T-helper 2 cell (primary cell): ENCODE measurements at places on chromosomes 7 and 10.
A peak's percentile ranks its signal among the peaks of the same experiment; 100 is the strongest.

- no peak for DNase-seq
Observed at GRCh38 chr10:47178537-47179290, 121.3 kb upstream of the GDF10 start.

- DNase-seq: no peak
Observed at GRCh38 chr10:101968940-101969321, 87.0 kb downstream of the ARMH3 start.

- no peak for DNase-seq
Observed at GRCh38 chr10:43959364-43960134, 310.9 kb upstream of the ZNF32 start.

DNA sequence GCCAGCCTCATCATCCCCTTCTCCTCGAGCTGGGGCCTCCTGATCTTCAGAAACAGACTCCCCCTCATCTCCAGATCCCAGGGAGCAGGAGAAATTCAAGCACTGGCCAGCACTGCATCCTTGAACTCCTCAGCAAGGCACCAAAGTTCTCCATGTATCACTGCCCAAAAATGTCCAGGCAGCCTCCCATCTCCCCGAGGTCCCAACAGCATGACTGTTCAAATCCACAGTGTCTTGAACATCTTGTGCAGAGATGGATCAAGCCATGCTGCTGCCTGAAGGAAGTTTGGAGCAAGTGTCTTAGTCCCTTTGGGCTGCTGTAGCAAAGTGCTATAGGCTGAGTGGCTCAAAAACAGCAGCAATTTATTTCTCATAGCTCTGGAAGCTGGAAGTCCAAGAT is 115.5 kb upstream of the GALNT17 start:
- no peak for DNase-seq

DNA sequence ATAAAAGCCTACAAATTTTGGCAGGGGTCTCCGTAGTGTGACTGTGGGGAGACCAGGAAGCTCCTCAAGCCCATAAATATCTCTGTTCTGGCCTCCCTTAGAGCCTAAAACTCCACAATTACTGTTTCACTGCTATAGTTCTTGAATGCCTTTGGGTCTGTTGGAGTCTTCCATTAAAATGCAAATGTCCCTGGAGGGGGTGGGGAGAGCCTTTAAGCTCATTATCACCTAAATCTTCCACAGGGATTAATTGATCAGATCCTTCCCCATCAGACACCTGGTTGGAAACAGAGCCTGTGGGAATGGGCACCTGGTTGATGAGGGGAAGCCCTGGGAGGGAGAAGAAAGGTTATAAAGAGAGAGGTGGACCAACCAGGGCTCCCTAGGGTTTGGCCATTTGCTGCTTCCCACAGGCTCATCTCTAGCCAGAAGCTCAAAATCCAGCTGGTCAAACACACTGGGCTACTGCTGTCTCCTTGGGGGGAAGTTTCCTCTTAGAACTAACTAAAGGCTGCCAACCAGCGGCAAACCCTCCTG is 718.2 kb downstream of the LRMDA start:
- no peak for DNase-seq

DNA sequence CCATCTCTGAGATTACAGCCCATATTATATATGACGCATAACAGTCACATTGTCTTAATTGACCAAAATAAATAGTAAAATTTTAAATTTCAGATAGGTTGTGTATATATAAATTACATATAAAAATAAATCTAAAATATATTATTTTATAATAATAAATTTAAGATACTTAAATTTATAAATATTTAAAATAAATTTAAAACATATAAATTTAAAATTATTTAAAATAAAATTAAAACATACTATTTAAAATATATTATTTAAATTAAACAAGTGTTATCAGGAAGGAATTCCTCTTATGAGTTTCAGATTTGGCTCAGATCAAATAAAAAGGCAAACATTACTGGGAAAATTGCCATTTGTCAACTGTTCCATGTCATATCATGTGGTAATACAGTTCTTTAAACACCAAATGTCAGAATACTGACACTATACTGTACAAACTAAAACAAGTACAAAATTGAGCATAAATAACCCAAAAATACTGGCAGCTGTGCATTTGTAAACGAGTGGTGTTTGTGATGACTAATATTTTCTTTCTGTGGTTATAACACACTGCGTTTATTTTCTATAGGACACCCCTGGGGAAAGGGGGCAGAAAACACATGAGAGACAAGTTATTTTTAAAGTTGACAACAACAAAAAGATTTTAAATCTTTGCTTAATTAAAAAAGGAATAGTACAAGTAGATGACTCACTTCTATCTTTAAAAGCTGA is 71.3 kb upstream of the DGKB start:
- DNase-seq: no peak

- no peak for DNase-seq
Observed at GRCh38 chr7:146956321-146956720, 839.7 kb downstream of the CNTNAP2 start.

GRCh38 chr10:87817609-87818504 is at the start of gene ATAD1:
ATAD1 (minus strand) TSS chr10:87818226; CDS start chr10:87814599, 3,627 bp downstream.
- peak; percentile 80 for DNase-seq

DNA sequence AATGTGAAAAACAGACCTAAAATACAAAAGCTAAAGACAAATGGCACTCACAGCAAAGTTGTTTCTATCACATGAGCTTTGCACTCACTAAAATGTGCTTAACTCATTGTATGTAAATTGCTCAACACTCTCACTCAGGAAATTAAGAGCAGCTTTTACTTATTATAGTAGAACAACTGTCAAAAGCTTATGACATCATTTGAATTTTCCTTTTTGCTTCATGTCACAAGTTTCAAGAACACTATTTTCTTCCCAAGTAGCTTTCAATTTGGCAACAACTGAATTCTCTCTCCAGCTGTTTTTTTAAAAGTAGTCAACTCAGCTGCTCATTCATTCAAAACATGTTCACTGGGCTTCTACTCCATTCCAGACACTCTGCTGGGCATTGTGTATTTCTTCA is 46.9 kb downstream of the ATE1 start:
- DNase-seq: no peak

GRCh38 chr7:30553141-30553540 is 41.5 kb upstream of the GARS1 start:
- DNase-seq: no peak

DNA sequence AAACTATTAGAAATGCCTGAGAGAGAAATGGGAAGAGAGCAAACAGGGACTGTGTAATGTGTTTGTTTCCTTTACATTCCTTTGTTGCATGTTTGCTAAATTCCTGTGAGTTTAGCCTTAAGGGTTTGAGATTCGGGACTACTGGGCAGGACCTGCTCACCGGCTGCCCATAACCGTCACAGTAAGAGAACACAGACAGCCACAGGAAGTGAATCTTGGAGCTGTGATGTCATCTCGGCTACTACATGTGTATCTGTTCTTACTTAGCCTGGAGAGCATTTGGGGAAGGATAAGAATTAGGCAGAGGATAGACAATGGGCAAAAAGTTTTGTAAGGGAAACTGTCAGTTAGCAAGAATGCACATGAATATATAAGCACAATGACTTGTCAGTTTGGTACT is 485.1 kb upstream of the KLF6 start:
- no peak for DNase-seq

GRCh38 chr10:124474514-124475070 is 13.0 kb downstream of the LHPP start:
- DNase-seq: no peak

GRCh38 chr7:100827330-100828226 is at the start of gene EPHB4:
EPHB4 (minus strand) TSS chr7:100827523; CDS start chr7:100827030, 493 bp downstream.
- DNase-seq: no peak

DNA sequence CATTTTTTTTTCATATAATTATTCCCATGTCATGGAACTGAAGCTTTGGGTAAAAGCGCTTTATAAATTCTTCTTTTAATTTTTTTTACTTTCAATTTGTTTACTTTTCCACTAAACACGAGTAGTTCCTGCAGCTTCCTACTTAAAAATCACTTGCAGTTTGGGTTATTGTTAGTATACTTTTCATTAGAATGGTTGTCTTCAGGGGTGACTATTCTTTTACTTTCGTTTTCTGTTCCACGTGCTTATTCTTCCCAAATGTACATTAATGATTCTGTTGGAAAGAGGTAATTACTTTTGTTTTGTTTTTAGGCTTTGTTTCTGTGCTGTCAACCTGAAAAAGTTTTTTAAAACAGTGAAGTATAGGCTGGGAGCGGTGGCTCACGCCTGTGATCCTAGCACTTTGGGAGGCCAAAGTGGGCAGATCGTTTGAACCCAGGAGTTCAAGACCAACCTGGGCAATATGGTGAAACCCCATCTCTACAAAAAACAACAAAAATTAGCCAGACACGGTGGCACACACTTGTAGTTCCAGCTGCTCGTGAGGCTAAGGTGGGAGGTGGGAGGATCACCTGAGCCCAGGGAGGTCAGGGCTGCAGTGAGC is 5.2 kb upstream of the CFAP69 start:
- DNase-seq: no peak

- DNase-seq: no peak
Observed at GRCh38 chr10:81969136-81969535, 94.1 kb downstream of the NRG3 start.

DNA sequence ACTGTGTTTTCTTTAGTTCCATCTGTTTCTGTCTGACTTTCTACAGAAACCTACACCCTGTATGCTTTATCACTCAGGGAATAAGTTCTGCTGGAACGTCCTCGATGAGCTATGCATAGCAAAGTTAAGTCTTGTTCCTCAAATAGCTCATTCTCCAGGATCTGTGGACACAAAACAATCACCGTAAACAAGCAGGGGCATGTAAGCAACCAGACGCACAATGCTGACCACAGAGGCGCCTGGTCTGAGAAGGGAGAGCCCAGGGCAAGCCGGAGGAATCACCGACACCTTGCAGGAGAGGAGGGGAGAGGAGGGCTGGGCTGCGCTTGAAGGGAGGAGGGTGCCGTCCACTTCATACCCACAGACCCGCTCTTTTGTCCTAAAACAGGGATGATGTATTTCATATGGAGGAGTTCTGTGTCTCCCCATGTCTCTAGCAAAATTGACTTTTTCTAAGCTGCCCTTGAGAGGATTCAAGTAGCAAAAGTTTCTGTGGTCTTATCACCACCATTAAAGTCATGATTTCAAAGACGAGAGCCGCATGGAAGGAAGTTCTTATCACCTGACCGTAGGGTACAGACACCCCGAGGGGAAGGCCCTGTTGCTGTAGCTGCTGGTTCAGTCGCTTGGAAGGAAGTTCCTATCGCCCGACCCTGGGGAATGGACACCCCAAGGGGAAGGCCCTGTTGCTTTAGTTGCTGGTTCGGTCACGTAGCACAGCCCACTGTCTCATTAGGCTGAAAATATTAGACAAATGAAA is 14.3 kb downstream of the CALML3 start:
- no peak for DNase-seq

- no peak for DNase-seq
Observed at GRCh38 chr10:815338-816090, 116.0 kb downstream of the LARP4B start.

GRCh38 chr10:132776821-132777220 is 9.1 kb downstream of the NKX6-2 start:
- DNase-seq: no peak

DNA sequence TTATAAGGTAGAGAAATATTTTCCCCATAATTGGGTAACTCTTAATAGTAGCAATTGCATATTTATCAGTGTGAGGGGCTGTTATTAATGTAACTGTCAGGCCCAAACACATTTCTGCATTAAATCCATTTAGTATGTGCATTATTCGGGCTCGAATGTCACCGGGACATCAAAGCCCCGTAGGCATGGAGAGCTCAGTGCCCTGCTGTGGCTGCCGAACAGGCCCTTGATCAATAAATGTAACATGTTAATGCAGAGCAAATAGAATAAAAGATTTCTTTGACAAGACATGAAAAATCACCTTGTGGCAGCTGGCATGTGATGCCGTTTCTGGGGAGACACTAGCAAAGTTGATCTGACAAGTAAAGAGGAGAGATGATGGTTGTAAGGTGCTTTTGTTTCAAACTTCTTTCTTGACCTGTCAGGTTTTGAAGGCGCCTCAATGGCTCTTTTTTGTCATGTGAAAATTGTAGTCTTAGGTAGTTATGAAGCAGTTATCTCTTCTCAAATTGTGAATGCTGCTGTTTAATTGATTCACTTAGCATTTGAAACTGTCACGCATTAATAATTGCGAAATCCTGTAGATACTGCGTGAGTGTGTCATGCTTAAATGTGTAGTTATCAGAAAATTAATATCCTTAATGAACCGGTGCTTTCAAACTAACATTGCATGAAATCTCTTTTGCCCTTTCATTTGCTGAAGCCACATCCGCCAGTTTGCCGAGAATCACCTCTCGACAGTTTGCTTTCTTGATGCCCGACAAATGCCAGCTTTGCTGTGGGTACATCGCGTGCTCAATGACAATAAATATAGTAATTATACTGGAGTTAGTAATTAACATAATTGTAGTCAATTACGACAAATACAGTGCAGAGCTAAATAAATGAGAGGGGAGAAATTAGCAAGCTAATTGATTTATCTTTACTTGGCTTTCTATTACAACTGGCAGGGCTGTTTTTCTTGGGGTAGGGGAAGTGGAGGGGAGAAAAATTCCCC is 19.5 kb downstream of the LRMDA start:
- DNase-seq: no peak

GRCh38 chr7:21443149-21443841 is 15.4 kb downstream of the SP4 start:
- DNase-seq: no peak

DNA sequence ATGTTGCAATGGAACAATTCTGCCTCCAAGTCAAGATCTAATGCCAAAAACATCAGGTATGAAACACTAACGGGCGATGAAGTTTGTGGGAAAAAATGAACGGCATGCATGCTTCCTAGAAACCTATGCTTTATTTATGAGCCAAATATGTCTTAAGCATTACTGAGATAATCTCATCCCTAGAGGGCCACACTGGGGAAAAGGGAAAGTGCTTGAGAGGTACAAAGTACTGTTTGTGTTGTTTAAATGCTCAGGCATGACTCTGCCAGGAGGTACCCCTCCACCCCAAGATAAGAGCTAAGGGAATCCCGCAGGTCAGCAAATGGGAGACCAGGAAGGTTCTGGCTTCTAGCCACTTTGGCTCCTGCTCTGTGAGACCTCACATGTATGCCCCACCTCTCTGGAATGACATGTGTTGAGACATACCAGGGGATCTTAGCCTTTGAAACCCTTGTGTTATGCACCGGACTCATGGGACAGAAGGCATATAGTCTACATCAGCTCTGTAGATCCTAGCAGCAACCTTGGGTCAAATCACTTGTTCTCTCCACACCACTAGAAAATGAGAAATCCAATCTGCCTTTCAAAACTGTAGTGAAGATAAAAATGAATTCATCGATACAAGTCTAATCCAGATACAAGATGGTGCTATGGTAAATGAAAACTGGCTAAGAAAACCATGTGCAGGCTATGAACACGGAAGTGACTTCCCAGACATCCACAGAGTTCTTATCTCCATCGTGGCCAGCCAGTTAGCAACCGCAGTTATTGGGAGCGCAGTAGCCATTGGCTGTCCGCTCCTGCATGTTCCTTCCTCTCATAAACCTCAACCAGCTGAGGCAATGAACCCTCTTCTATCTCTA is 61.0 kb downstream of the CREB3L2 start:
- no peak for DNase-seq

GRCh38 chr7:149196151-149196704 is 882 bp downstream of the ZNF282 start:
- no peak for DNase-seq
